ENCODE measurements at places on chromosomes 3 and 15. TPM values are rescaled to one million over a fixed set of nuclear protein-coding genes. Genes with fewer than 3 reads are reported as not detected.

IMPG2 gene
- total RNA-seq, result 0.54 TPM

KLHL25 gene
- 5.1 TPM for total RNA-seq

TRPC1 gene
- total RNA-seq, result 0.81 TPM

KCNAB1 gene
- 0.12 TPM for total RNA-seq

CILP gene
- total RNA-seq, result not detected

GTPBP8 gene
- 26.6 TPM for total RNA-seq

BSN gene
- total RNA-seq, result 0.12 TPM

HERC2 gene
- 46.3 TPM for total RNA-seq

Measured in T-helper 1 cell treated with Interleukin-12 subunit alpha and Interleukin-12 subunit beta and Interleukin-4 antibody, amounts not matched to agents 30 ng/mL and 1 ng/mL, for 36 hours (primary cell).